ENCODE measurements at places on chromosomes 2 and 18.

DNA sequence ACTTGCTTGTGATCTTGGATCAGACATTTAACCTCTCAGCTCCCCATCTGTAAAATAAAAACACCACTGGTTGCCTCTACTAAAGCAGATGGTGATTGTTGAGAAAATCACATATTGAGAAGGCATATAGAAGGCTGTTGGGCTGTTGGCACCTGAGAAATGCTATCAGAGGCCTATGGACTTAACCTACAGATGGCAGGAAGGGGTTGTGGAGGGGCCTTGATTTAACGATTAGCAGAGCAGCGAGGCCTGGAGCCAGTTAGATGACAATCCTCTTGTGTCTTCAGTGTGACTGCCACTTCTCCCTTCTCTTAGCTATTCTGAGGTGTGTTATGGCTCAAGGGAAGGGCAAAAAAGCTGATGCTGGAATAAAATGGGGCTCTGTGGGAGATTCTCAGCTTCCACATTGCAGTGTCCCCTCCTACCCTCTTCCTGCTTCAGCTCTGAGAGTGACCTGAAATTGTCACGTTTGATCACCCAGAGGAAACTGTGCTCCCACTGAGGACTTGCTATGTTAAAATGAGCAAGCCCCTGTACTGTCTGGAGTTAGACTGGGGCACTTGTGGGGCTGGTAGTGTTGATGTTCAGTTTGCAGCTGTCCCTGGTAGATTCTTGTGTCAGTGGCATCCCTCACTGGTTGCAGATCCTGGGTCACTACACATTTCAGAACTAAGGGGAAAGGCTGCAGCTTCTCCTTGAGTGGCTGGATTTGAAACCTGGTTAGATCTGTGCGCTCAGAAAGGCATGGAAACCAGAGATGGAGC lies 31.5 kb downstream of the CXCR4 start:
- no peak for DNase-seq

GRCh38 chr2:159902722-159903121 lies 104.7 kb upstream of the CD302 start:
- DNase-seq: no peak

DNA sequence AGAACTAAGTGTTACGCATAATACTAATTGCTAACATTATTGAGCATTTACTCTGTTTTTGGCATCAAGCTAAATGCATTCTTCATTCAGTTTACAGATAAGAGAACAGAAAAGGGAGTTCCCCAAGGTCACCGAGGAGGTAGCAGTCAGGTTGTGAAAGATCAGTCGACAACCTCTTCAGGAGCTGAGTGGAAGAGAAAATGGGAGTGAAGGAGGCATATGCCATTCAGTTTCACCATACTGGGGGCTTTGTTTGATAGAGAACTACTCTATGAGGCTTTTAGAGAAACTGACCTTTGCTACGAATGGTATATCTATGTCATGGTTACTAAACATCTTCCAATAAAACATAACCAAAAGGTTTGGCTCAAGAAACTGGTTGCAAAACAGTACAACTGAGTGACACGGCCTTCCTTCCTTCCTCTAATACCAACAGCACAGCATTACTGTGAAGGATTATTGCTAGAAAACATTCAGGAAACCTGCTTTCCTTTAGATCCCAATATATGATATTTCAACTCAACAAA lies 112.1 kb downstream of the RBMS1 start:
- DNase-seq: no peak

GRCh38 chr18:8366656-8367055 lies 242.6 kb upstream of the RAB12 start:
- no peak for DNase-seq

GRCh38 chr18:22691946-22692710 lies 241.0 kb upstream of the RBBP8 start:
- no peak for DNase-seq

Measured in stimulated activated CD8-positive, alpha-beta memory T cell treated with anti-CD3 and anti-CD28 coated beads, Interleukin-15, amount 100 ng/mL, for 1 hour (primary cell).